T-cell (primary cell): ENCODE measurements at places on chromosomes 3 and 15.

DNA sequence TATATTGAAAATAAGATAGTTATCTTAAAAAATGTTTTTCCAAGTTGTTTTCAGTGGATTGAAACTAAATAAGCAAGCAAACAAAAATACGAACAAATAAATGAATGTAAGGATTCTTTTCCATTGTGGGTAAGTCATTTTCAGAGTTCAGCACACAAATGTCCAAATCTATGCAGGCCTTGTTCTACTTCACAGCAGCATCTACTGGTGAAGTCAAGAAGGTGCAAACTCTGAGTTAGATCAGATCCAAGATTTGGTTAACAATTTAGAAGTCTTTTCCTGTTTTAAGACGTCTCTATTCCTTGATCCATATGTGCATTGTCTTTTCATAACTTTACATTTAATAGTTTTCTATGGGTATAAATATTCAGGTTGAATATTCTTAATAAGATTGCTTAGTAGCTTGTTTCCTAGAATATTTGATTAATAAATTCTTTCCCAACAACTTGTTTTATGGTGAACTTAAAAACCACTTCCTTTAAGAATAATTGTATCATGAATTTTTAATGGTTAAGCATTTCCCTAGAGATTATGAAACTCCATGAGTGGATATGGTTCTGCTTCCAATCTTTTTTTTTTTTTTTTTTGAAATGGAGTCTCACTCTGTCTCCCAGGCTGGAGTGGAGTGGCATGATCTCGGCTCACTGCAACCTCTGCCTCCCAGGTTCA is 10.5 kb downstream of the PTX3 start:
- DNase-seq = no peak

DNA sequence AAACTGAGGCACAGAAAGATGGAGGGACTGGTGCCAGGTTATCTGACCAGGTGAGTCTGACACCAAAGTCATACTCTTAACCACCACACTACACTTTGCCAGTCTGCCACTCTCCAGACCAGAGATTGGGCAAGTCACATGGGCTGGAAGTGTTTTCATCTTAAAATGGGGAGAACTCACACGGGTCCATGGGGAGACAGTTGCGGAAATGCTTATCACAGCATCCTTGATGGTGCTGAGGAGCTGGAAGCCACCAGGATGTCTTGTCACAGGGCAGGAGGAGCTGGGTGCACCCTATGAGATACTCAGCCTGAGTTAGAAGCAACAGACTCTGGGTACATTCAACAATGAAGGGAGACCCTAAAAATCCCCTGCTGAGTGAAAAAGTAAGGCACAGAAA is 4.8 kb downstream of the GALNT15 start:
- DNase-seq = no peak

- DNase-seq = no peak
Observed at GRCh38 chr3:146781059-146781458, 175.9 kb upstream of the PLSCR5 start.

GRCh38 chr3:176505878-176506621 is 691.2 kb downstream of the TBL1XR1 start:
- no peak for DNase-seq

GRCh38 chr3:16392065-16392464 is 121.4 kb downstream of the RFTN1 start:
- no peak for DNase-seq

GRCh38 chr15:100009372-100009771 is 276.1 kb upstream of the LYSMD4 start:
- DNase-seq = no peak

DNA sequence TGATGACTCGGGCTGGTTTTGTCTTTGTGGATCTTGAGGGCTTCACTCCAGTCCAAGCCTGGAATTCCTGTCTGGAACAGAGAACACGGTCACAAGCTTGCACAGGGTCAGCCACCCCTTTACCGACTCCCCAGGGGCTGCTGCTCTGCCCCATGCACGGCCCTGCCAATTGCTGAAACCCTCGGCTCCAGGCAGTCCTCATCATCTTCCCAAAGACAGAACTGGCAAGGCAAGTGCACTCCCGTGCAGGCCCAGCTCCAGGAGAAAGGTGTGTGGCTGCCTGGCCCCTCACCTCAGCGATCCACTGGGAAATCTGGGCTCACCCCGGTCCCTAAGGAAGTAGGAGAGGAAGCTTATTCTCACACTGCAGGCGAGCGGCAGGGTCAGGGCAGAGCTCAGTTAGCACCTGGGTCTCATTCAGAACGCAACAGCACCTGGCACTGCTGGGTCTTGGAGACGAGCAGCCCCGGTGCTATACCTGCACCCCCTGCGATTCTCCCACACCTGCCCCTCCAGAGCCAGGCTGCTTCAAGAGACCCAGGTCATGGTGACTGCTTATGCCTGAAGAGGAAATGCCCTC is 7.2 kb downstream of the MAP6D1 start:
- no peak for DNase-seq

DNA sequence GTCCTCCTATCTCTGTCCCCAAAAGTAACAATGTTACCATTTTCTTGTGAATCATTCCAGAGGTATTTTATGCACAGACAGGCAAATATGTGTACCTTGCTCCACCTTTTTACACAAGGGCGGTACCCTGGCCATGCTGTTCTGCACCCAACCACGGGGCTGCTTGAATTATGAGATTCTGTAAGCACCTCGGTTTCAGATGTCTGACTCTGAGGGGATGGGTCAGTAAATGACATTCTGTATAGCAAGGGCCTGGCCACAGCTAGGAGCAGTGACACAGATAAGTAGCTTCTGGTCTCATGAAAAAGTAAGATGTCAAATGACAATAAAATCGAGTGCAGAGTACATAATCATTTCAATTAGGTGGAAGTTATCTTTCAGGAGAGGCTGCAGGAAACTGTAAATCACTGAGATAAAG is 30.4 kb upstream of the FLNB start:
- no peak for DNase-seq

DNA sequence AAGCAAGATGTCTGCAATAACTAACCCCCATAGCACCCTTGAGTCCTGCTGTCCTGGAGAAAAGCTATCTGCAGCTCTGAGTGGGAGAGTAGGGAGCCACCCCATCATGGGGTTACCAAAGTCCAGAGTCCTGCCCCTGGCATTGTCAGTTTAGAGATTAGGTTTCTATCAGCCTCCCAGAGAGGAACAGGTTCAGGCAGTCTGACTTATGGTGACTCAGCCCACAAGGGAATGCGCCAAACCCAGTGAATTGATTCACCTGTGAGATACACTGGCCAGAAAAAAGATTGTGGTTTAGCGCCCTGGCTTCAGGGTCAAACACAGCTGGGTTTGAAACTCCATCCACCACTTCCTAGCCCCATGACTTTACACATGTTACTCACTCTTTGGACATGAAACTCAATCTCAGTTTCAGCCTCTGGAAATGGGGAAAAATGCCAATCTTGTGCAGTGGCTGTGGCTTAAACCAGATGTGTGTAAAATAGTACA is 263.6 kb upstream of the HES1 start:
- no peak for DNase-seq

DNA sequence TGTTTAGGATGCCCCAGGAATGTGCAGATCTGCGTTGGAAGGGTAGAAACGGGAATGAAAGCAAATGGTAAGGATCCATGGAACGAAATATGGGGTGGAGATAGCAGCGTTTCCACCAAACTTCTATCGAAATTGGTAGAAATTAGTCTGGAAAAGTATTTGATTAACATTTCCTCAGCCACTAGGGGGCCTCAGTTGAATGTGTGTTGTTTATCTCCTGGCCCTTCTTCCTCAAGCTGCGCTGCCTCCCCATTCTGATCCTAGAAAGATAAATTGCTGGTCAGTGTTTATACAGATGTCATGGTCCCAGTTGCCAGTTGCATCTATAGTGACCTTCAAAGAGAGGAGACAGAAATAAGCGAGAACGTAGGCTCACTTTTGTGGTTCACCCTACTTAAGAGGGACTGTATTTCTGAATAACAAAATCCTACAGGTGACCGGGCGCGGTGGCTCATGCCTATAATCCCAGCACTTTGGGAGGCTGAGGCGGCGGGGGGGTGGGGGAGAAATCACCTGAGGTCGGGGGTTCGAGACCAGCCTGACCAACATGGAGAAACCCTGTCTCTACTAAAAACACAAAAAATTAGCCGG is 457.1 kb downstream of the SQOR start:
- DNase-seq = no peak

- DNase-seq = no peak
Observed at GRCh38 chr3:181741417-181741816, 29.7 kb downstream of the SOX2 start.

DNA sequence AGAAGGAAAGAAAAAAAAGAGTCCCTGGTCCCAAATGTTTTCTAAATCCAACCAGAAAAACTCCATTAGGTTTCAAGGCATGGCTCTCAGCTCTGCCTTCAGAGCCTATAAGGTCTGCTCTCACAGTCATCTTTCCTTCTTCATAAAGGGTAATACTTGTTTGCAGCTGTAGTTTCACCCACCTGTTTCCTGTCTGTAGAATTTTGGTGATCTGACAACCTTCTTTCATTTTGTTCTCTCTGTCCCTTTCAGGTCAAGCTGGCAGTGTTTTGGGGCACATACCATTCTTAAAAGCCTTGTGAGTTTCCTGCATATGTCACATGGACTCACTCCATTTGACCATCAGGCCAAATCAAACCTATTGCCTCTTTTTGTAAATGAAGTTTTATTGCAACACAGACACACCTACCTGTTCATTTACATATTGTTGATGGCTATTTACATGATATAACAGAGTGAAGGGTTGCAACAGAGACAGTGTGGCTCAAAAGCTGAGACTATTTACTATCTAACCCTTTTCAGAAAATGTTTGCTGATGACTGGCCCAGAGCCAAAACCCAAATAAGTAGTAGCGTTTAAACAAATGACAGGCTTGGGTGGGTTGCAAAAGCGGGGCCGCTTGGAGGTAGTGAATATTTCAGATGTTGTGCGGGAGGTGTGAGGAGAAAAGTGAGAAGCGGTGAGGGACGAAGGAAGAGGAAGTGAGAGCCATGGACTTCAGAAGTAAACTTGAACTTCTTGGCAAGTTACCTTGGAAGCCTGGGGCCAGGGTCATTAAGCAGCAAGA is 292.7 kb upstream of the PROK2 start:
- no peak for DNase-seq

- DNase-seq = no peak
Observed at GRCh38 chr3:24678021-24678420, 183.4 kb upstream of the THRB start.

DNA sequence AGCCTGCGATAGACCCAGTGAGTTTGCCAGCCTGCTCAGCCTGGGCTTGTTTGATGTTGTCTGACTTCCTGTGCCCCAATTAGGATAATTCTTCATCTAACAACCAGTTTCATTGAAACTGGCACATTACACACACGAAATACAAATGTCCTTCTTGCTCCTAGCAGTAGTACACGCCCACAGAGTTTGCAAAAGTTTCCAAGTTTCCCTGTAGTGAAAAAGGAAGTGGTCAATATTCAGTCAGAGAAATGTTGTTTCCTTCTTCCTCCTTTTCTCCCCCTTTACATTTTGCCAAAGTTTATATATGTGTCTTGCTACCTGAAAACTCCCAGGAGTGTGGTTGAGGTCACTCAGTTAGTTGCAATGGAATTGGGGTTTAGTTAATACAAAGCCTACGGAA is 58.4 kb upstream of the LRTM1 start:
- no peak for DNase-seq

- DNase-seq = no peak
Observed at GRCh38 chr3:45603226-45603625, 8.7 kb downstream of the LIMD1 start.

DNA sequence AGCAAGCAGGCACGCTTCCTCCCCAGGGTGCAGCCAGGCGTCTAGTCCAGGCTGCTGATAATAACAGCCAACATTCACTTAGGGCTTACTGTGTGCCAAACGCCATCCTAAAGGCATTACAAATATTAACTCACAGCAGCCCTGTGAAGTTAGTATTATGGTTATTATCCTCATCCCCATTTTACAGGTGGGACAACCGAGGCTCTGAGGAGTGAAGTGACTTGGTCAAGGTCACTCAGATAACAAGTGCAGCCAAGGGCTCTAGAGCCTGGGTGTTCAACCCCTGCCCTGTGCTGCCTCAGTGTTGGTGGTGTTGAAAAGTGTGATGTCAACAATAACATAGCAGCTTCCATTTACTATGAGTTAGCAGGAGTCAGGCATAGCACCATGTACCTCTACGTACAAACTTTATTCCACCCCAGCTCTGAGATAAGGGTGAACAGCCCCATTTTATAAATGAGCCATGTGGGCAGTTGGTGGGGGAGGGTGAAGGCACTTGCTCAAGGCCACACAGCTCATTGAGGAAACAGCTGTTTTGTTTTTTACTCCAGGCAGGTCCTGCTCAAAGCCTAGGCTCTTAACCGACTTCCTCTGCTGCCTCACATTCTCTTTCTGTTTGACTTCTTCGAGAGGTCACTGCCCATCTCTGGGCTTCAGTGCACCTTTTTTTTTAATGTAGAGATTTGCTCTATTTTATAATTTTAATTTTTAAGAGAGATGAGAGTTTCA is 24.0 kb upstream of the TRH start:
- DNase-seq = no peak

DNA sequence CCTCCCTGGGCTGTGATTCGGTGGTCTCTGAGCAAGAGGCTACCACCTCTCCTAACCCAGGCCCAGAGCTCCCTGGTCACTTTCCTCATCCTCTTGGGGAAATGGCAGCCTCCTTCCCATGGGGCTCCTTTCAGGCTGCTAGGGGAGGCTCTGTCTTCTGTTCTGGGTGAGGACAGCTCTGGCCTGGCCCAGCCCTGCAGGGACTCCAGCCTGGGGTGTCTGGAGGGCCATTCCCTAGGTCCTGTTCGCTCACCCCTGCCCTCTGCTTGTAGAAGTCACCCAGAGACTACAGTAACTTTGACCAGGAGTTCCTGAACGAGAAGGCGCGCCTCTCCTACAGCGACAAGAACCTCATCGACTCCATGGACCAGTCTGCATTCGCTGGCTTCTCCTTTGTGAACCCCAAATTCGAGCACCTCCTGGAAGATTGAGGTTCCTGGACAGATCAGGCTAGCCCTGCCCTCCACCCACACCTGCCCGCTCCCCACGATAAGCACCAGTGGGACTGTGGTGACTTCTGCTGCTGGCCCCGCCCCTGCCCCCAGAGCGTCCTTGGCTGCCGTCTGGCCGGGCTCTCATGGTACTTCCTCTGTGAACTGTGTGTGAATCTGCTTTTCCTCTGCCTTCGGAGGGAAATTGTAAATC is 30.9 kb downstream of the PRKCD start:
- no peak for DNase-seq

- DNase-seq = no peak
Observed at GRCh38 chr15:97731859-97732258, 228.6 kb upstream of the ARRDC4 start.

DNA sequence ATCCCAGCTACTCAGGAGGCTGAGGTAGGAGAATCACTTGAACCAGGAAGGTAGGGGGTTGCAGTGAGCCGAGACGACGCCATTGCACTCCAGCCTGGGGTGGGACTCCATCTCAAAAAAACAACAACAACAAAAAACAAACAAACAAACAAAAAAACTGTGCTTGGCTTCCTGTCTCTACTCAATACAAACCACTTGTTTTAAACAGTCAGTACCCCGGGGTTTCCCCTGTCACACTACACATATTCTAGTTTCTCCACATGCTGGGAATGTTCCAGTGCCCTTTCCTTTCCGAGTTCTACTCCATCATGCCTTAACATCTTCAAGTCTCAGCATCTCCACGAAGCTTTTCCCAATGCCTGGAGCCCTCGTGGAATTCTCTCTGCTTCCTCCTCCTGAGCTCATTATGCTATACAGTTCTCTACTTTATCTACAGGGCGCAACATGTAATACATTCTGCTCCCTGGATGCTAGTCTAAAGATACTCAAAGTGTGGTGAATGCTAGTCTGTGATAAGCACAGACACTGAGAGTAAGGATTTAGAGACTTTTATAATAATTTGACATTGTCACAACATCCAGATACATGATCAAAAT is 7.8 kb downstream of the EMC3 start:
- no peak for DNase-seq

GRCh38 chr3:15347063-15347736 is 14.8 kb upstream of the SH3BP5 start:
- DNase-seq = no peak
